Hematopoietic multipotent progenitor cell (in vitro differentiated cells): ENCODE measurements at places on chromosomes 13 and 19. TPM values are rescaled to one million over a fixed set of nuclear protein-coding genes. Genes with fewer than 3 reads are reported as not detected.

GRCh38 chr13:98556142-98556816 is 20.6 kb downstream of the STK24 start:
- DNase-seq = no peak

DNA sequence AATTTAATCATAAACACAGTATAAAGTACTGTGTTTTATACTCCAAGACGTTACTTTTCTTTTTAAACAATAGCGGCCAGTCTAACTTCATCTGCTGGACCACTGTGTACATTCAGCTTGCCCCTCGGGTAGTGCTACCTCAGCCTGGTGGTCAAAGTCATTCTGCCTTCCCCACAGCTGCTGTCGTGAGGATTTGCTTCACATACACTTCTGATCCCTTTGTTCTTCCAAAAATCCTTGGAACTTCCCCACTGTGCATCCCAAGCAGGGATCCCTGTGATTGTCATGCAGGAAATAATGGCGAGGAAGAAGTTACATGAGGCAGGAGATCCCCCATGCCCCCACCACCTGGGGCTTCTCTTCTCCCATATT is 234.9 kb upstream of the STARD13 start:
- no peak for DNase-seq

DNA sequence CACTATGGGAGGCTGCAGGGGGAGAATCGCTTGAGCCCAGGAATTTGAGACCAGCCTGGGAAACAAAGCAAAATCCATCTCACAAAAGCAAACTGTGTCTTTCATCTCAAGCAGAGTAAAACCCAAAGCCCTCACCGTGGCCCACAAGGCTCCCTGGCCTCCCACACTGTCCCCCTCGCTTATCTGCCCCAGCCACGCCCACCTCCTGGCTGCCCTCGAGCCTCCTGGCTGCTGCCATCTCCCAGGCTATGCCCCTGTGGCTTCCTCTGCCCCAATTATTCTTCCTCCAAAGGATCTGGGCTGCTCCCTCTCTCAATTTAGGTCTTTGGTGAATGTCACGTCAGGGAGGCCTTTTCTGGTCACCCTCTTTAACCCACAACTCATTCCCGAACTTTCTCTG is 3.6 kb downstream of the RABAC1 start:
- DNase-seq = no peak

GRCh38 chr19:10289836-10290356 is at the start of gene ICAM5:
TSS of gene ICAM5 (plus strand) at chr19:10289952. CDS start at chr19:10290044, 92 bp downstream.
- no peak for DNase-seq

DNA sequence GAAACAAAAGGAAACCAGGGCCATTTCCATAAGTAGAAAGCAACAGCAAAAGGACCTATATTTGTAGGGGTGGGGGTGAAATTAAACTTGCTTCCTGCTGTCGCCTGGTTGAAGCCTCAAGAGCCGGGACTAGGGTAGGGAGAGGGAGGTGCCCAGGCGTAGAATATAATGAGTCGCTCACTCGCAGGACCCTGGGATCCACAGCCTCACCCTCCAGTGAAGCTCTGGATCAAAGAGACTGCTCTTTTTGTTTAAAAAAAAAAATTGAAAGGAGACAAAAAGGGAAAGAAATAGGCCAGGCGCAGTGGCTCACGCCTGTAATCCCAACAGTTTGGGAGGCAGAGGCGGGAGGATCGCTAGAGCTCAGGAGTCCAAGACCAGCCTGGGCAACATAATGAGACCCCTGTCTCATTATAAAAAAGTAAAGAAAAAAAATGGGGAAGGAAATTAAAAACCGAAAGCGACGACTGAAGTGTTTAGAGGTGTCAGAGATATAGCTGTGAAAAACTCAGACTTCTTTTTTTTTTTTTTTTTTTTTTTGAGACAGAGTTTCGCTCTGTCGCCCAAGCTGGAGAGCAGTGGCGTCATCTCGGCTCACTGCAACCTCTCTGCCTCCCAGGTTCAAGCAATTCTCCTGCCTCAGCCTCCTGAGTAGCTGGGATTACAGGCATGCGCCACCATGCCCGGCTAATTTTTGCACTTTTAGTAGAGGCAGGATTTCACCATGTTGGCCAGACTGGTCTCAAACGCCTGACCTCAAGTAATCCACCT is 10.9 kb upstream of the ADGRE5 start:
- DNase-seq = no peak

DNA sequence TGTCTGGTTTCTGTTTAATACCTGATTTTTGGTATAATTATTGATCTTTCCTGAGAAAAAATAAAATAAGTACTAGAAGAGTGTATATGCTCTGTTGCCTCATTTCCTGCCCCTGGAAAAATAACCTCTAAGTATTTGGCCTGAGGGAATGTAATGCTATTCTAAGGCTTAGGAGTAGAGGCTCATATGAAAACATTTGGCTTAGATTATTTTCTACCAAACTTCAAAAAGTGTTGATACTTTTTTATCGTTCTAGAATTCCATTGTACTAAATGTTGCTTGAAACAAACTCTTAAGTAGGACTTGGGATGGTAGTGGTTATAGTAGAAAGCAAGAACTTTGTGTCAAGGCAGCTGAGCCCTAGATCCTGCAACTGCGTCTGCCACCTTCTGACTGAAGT is 57.8 kb downstream of the COG3 start:
- no peak for DNase-seq

- no peak for DNase-seq
These were observed 14.4 kb downstream of the UBXN6 start for GRCh38 chr19:4443188-4443587.

DNA sequence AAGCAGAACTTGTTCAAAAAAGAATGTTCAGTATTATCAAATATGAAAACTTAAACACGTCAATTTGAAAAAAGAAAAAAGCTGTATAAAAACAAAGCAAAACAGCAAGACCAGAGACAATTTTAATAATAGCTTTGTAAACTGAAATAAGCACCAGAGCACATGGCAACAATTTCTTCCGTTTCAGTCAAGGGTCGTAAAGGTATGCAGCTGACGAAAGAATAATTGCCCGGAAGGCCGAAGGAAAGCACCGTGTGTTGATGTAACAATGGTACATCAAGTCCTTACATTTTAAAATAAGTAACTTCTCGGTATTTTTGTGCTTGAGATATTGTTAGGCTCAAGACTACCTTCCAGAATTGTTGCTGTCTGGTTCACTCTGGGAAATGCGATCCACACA is 1.7 kb downstream of the PROSER1 start:
- DNase-seq = peak; percentile 35

Gene CEACAM8
- total RNA-seq = 0.27 TPM

Gene ANGPTL8
- not detected for total RNA-seq

Gene MCF2L
- total RNA-seq = 3.2 TPM
